ENCODE measurements at places on chromosomes 16 and 17. TPM values are rescaled to one million over a fixed set of nuclear protein-coding genes. Genes with fewer than 3 reads are reported as not detected.

The AP1G1 gene
- 45.1 TPM for total RNA-seq

The TBC1D3H gene
- not detected for total RNA-seq

The GRIN2C gene
- 0.24 TPM for total RNA-seq

The SOST gene
- not detected for total RNA-seq

The TPSD1 gene
- not detected for total RNA-seq

The SPNS2 gene
- 15.2 TPM for total RNA-seq

The NGFR gene
- total RNA-seq: 0.66 TPM

The CSH1 gene
- total RNA-seq: not detected

The SEBOX gene
- total RNA-seq: not detected

The COIL gene
- total RNA-seq: 15.9 TPM

The SLC52A1 gene
- 0.80 TPM for total RNA-seq

The MYH3 gene
- total RNA-seq: 0.74 TPM

The CCL2 gene
- total RNA-seq: 8.8 TPM

The MYH1 gene
- total RNA-seq: not detected

The SULT1A2 gene
- 0.19 TPM for total RNA-seq

The PLLP gene
- 1.4 TPM for total RNA-seq

The CTU2 gene
- 35.2 TPM for total RNA-seq

The KRTAP4-3 gene
- not detected for total RNA-seq

The KRTAP9-2 gene
- total RNA-seq: not detected
